Prostate gland (tissue), 2 donors: ENCODE measurements at places on chromosomes 5 and 9. TPM values are rescaled to one million over a fixed set of nuclear protein-coding genes. Genes with fewer than 3 reads are reported as not detected.

PRSS3 gene
- 0.23 TPM for total RNA-seq

DNA sequence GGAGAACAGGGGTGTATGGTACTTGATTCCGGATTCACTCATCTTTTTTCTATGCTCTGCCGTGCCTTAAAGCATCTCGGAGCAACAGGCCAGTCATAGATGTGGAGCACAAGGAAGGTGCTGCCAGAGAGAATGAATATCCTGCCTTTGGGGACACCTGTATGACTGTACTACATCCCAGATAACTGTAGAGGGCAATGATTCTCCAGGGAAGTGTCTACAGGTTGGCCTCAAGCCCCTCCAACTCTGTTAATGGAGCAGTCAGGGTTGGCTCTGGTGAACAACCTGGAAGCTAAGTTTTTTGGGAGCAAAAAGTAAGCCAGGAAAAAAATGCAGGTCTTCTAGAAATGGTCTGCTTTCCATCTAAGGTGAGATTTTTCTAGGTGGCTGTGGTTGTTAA lies 71.0 kb downstream of the NREP start:
- H3K27ac ChIP-seq: no peak overlapping the region
- no peak overlapping the region for H3K4me3 ChIP-seq
- no peaks in the 10 kb centered on the region for H3K27me3 ChIP-seq
- no peaks in the 10 kb centered on the region for H3K4me1 ChIP-seq
- no peaks in the 10 kb centered on the region for H3K36me3 ChIP-seq

- no peaks in the 10 kb centered on the region for H3K27me3 ChIP-seq
- H3K27ac ChIP-seq: no peak overlapping the region
- no peaks in the 10 kb centered on the region for H3K4me1 ChIP-seq
- no peak overlapping the region for H3K4me3 ChIP-seq
These were observed 346.3 kb downstream of the ENC1 start for GRCh38 chr5:74294231-74294705.

- H3K27me3 ChIP-seq: no peaks in the 10 kb centered on the region
- H3K4me3 ChIP-seq: no peak overlapping the region
- no peak for DNase-seq
- H3K36me3 ChIP-seq: no peaks in the 10 kb centered on the region
- no peak overlapping the region for H3K27ac ChIP-seq
These were observed 675.6 kb downstream of the IRX1 start for GRCh38 chr5:4271193-4271592.

DNA sequence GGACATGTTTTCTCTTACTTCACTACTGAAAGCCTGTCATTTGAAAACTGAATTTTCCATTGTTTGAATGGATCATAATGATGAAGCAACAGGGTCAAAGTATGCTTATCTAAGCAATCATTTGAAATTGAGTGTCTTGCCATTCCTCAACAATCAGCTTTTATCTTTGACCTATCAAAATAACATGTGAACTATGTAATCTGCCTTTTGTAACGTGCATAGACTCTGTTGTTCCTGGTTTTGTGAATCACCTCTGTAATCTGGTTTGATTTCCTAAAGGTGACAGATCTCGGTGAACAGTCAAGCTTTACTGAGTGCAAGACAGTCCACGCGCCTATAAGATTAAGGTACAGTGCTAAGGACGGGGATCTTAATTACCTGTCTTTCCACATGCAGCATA lies 3.3 kb downstream of the MEF2C start:
- no peaks in the 10 kb centered on the region for H3K4me1 ChIP-seq
- no peaks in the 10 kb centered on the region for H3K27me3 ChIP-seq
- H3K36me3 ChIP-seq: no peaks in the 10 kb centered on the region
- H3K4me3 ChIP-seq: no peak overlapping the region
- H3K27ac ChIP-seq: peak overlapping the region; percentile 12

DNA sequence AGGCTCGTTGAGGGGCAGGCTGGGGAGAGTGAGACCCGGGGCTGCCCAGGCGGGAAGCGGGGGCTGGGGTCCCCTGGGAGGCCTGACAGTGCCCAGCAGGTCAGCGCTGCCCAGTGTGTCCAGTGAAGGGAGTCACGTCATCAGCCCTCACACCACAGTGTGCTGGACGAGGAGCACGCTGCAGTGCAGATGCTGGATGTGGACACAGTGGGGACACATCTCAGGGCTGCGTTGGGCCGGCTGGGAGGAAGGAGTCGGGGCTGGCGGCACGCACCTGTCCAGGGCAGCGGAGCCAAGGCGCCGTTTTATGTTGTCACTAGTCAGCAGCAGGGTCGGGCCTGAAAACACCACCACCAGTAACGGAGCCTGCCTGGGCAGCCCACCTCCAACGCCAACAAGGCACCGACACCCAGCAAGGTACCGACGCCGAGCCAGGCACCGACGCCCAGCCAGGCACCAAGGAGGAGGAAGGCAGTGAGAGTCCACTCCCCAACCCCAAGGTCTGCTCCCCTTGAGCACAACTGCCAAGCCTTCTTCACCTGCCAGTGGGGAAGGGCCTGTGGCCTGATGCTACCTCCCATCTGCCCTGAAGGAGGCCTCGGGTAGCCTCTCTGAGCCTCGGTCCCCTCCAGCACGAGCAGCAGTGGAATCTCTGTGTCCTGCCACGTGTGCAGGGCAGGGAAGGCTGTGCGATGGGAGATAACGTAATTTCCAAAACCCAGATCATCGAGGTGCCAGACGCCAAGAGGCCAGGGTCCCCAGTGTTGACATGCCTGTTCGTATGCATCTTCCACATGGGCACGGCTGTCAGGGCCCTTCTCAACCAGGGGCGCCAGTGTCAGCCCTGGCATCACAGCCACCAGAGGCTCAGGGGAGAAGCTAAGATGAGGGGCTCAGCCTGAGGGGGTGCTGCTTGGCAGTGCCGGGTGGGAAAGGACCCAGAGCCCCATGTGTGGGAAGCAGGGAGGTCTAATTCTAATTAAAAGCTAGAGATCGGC lies 21.9 kb upstream of the NSMF start:
- no peak for DNase-seq
- peak overlapping the region; percentile 68 for H3K27ac ChIP-seq
- peaks cover 4% of the 10 kb centered on the region for H3K4me1 ChIP-seq
- no peaks in the 10 kb centered on the region for H3K36me3 ChIP-seq
- H3K27me3 ChIP-seq: no peaks in the 10 kb centered on the region
